ENCODE measurements at places on chromosomes 3 and 15.

DNA sequence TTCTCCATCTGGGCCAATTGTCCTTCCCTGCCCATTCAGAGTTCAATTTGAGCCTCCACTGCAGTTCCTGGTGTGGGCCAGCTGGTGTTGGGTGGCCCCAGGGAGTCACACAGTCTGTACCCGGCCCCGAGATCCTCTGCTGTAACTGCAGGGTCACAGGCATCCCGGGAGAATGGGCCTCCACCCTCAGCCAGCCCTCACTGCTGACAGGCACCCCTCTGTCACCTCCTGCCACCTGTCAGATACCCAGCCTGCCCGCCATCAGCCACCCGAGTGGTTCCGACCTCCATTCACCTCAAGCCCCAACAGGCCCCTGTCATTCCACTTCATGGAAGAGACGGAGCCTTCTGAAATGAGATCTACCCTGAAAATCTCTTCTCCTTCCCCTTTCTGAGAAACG lies 73.2 kb downstream of the ST8SIA2 start:
- no peak for DNase-seq

- DNase-seq, result no peak
Observed at GRCh38 chr3:66797889-66798560, 200.1 kb upstream of the KBTBD8 start.

GRCh38 chr15:47184908-47185801 lies 532.1 kb upstream of the SEMA6D start:
- DNase-seq, result no peak

DNA sequence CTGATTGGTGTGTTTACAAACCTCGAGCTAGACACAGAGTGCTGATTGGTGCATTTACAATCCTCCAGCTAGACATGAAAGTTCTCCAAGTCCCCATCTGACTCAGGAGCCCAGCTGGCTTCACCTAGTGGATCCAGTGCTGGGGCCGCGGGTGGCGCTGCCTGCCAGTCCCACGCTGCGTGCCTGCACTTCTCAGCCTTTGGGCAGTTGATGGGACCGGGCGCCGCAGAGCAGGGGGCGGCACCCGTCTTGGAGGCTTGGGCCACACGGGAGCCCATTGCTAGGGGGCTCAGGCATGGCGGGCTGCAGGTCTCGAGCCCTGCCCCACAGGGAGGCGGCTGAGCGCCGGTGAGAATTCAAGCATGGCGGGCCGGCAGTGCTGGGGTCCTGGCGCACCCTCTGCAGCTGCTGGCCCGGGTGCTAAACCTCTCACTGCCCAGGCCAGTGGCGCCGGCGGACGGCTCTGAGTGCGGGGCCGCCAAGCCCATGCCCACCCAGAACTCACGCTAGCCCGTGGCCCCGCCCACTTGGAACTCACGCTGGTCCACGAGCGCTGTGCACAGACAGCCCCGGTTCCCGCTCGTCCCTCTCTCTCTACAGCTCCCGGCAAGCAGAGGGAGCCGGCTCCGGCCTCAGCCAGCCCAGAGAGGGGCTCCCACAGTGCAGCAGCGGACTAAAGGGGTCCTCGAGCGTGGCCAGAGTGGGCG lies 6.6 kb upstream of the TBL1XR1 start:
- no peak for DNase-seq

GRCh38 chr3:8183627-8184026 lies 318.0 kb upstream of the LMCD1 start:
- peak; percentile 17 for DNase-seq

- no peak for DNase-seq
Observed at GRCh38 chr3:14524920-14525660, 15.1 kb downstream of the GRIP2 start.

GRCh38 chr3:23704298-23704697 lies 101.5 kb upstream of the UBE2E1 start:
- DNase-seq, result no peak

DNA sequence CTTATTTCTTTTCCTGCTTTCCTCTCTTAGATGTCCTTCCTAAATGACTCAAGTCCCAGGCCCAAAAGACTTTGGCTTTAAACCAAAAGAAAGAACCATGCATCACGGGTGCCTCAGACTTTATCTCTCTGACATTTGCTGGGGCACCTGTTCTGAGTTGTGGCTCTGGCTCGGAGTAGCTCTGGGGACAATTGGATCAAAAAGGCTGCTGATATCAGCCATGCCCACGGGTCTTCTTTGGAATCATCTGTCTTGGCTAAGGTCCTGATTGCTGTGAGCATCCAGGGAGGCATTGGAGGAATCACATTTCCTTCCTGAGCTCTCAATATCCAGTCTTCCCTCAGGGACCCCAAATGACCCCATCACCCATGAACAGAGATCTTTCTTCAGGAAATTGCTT lies 59.9 kb downstream of the CLSTN2 start:
- DNase-seq, result no peak

DNA sequence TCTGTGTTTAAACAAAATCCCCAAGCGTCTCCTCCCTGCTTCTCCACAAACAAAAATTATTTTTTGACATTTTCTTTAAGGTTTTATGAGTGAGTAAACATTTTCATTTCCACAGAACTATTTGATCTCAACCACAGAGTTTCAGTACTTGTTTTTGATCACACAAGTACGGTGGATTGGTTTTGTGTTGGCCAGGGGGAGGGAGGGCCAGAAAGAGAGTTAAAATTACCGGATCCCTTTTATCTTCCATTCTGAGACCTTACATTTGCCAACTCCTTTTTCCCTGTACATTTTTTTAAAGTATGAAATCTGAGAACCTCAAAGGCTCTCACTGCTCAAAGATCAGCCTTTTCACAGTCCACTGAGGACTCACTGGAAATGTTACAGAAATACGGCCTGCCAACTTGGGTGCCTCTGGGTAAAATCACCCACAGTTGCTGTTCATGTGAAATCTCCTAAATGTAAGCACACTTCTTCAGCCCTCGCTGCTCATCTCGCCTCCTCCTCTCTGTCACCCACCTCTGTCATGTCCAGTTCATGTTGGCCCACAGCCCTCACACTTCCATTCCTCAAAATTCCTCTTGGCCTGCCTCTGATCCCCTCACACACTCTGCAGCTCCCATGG lies 1.7 kb downstream of the HOMER2 start:
- DNase-seq, result no peak

GRCh38 chr3:10189557-10190354 lies 25.0 kb downstream of the IRAK2 start:
- DNase-seq, result peak; percentile 86

DNA sequence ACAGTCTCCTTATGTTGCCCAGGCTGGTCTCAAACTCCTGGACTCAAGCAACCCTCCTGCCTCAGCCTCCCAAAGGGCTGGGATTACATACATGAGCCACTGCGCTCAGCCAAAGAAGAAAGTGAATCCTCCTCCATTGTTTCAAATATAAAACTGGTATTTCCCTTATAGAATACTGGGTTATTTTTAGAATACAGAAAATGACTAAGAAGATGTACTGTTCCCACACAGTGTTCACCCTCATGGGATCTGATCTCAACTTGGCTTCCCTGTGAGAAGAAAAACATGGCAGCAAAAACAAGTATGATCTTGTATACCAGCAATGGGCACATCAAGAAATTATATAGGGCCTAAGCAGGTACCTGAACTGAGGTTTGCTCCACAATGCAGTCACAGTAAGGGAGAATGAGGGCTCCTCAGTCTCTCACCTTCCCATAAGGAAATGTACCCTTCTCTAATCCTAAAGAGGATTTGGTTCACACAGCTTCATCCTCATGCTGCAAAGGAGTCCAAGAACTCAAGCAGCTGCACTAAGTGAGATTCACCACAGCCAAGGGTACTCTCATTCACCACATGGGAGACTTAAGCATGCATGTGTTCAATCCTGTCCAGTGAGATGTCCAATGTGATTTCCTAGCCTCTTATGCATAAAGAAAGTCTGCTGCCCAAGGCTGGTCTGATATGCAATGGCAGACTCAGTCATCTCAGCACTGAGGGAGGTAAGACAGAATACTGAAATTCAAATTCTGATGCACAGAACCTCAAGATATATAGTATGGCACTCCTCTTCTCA lies 25.8 kb downstream of the USP4 start:
- no peak for DNase-seq

GRCh38 chr15:60485365-60486055 lies 6.6 kb upstream of the ICE2 start:
- peak; percentile 35 for DNase-seq

GRCh38 chr3:69880069-69880640 lies 119.4 kb upstream of the SAMMSON start:
- no peak for DNase-seq

All from hematopoietic multipotent progenitor cell treated with erythropoietin and hydrocortisone succinate and interleukin-3 and kit ligand, for 6 days (in vitro differentiated cells).